ENCODE measurements at places on chromosomes 3 and 15.

DNA sequence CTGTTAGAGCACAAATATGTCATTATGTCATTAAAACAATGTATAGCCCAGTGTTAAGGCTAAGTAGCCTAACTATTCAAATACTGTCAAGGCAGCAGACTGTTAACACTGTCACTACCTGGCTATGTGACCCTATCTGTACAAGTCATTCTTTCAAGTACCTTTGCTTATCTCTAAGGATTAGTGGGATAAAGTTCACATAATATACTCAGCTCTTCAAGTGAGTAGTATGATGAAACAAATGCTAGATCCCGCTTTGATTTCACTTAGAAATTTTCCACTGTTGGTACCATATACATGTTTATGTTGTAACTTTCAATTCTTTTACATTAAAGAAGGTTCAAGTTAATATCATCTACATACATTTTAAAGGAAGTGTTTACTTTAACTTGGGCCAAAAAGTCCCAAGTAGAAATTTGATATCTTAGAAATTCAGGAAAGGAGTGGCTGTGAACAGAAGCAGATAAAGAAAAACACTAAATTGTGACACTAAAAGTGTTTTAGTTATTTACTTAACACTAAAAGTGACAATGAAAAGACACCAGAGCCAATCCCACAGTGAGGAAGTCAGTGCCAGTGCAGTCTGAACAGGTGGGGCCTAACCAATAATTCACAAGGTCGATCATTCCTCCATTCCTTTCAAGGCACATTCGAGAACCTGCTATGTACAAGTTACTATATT lies 4.8 kb upstream of the RFX7 start:
- peaks cover 6% of the 10 kb centered on the region for H3K27me3 ChIP-seq
- H3K36me3 ChIP-seq: no peaks in the 10 kb centered on the region
- peaks cover 20% of the 10 kb centered on the region for H3K4me1 ChIP-seq
- H3K27ac ChIP-seq: no peak overlapping the region
- H3K4me3 ChIP-seq: no peak overlapping the region

DNA sequence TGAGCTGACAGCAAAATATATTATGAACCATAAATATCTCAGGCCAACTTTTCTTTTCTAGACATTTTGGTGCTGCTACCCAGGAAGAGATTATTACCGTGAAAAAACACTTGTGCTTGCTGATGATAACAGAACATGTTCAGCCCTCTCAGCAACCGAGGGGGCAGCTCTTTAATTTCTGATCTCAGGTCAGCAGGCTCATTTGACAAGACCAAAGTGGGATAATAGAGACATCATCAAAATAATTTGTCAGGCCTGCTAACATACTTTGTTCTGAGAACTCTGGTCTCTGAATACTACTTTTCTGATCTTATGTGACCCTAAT lies 645.9 kb upstream of the KCNMB2 start:
- no peaks in the 10 kb centered on the region for H3K36me3 ChIP-seq
- no peak overlapping the region for H3K27ac ChIP-seq
- H3K4me3 ChIP-seq: no peak overlapping the region
- peaks cover 15% of the 10 kb centered on the region for H3K4me1 ChIP-seq

- no peak overlapping the region for H3K27ac ChIP-seq
- H3K36me3 ChIP-seq: no peaks in the 10 kb centered on the region
- H3K4me1 ChIP-seq: peaks cover 2% of the 10 kb centered on the region
- no peak overlapping the region for H3K4me3 ChIP-seq
Measured at GRCh38 chr3:8652324-8652987, 7.9 kb upstream of the SSUH2 start.

- H3K36me3 ChIP-seq: no peaks in the 10 kb centered on the region
- no peak overlapping the region for H3K27ac ChIP-seq
- H3K4me3 ChIP-seq: no peak overlapping the region
- peaks cover 15% of the 10 kb centered on the region for H3K27me3 ChIP-seq
Measured at GRCh38 chr3:140086642-140087041, 151.7 kb downstream of the CLSTN2 start.

DNA sequence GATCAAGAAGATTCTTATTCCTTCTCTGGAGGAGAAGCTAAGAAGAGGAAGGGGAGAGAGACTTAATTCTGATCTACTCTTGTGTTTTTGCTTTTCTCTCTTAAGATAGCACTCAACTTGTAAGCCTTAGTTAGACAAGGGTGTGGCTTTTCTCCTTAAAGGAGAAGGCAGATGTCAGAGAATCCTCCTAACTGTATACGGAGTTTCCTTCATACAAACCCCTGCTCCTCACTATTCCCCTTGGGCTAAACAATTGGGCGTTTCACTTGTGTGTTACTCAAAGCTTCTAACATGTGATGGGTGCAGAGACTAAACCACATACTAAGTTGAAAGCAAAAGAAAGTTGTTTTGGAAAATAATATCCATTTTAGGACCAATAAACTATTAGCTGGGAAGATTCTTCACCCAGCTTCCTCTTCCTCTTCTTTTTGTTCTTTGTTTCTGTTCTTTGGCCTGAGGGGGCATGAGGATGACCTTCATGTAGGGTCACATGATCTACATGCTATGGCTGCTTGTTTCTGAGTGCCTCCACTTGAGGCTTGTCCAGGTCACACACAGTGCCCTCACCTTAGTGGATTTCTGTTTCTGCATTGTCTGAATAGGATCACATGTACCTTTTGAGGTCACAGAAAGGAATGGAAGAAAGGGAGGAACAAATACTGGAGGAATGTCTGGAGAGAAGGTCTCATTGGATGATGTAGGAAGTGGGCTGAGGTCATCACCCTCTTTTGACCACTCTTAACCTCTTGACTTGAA lies 14.6 kb downstream of the SPINK8 start:
- H3K4me3 ChIP-seq: no peak overlapping the region
- H3K36me3 ChIP-seq: no peaks in the 10 kb centered on the region
- no peak for DNase-seq
- H3K27ac ChIP-seq: no peak overlapping the region
- H3K27me3 ChIP-seq: no peaks in the 10 kb centered on the region

GRCh38 chr15:55959744-55960447 lies 33.5 kb downstream of the NEDD4 start:
- H3K27me3 ChIP-seq: no peaks in the 10 kb centered on the region
- no peak overlapping the region for H3K27ac ChIP-seq
- H3K36me3 ChIP-seq: no peaks in the 10 kb centered on the region
- H3K4me1 ChIP-seq: no peaks in the 10 kb centered on the region
- DNase-seq: no peak
- H3K4me3 ChIP-seq: no peak overlapping the region

DNA sequence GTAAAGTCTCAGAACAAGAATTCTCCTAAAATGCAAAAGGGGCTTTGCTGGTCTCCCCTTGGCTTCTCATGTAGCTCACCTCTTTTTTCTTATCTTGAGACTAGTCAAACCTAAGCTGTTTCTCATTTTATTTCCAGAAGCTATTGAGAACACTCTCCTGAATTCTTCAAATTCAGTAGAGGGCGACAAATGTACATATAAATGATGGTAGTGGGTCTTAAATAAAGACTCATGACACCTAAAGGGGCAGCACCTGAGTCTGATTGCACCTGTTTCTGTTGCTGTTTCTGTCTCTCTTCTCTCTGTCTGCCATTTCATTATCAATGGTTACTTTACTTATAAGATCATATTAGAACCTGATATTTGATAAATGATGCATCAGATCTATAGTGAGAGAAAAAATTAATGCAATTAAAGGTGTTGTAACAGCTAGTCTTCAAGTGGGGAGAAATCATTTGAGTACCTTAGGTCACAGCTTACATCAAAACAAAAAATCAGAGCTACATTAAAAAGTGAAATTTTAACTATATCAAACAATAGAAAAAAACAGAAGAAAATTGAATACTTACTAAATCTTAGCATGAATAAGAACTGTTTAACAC lies 7.0 kb downstream of the ADIPOQ start:
- H3K4me3 ChIP-seq: no peak overlapping the region
- H3K36me3 ChIP-seq: no peaks in the 10 kb centered on the region
- no peaks in the 10 kb centered on the region for H3K4me1 ChIP-seq
- H3K27ac ChIP-seq: no peak overlapping the region

- H3K4me1 ChIP-seq: no peaks in the 10 kb centered on the region
- no peaks in the 10 kb centered on the region for H3K36me3 ChIP-seq
- H3K4me3 ChIP-seq: no peak overlapping the region
- peaks cover 5% of the 10 kb centered on the region for H3K27me3 ChIP-seq
- H3K27ac ChIP-seq: no peak overlapping the region
Measured at GRCh38 chr3:27877061-27878013, 155.2 kb upstream of the EOMES start.

GRCh38 chr15:62431817-62432216 lies 266.7 kb upstream of the C2CD4B start:
- H3K27me3 ChIP-seq: no peaks in the 10 kb centered on the region
- peaks cover 46% of the 10 kb centered on the region for H3K4me1 ChIP-seq
- no peak overlapping the region for H3K4me3 ChIP-seq
- H3K27ac ChIP-seq: no peak overlapping the region

DNA sequence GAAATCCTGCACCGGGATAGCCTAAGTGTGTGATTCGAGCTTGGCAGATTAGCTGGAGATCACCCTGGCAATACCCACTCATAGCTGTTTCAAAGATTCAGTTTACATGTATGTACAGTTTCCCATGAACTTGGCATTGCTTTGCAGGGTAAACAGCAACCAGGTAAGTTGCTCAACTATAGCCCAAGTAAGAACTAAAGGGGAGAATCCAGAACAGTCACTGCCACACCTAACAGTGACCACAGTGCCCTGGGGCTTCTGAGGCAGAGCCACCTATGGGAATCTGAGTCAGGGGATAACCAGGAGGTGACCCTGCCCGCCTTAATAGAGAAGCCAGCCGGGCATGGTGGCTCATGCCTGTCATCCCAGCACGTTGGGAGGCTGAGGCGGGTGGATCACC lies 15.9 kb downstream of the CDAN1 start:
- no peak for DNase-seq
- H3K27me3 ChIP-seq: no peaks in the 10 kb centered on the region
- no peak overlapping the region for H3K4me3 ChIP-seq
- peaks cover 91% of the 10 kb centered on the region for H3K36me3 ChIP-seq

DNA sequence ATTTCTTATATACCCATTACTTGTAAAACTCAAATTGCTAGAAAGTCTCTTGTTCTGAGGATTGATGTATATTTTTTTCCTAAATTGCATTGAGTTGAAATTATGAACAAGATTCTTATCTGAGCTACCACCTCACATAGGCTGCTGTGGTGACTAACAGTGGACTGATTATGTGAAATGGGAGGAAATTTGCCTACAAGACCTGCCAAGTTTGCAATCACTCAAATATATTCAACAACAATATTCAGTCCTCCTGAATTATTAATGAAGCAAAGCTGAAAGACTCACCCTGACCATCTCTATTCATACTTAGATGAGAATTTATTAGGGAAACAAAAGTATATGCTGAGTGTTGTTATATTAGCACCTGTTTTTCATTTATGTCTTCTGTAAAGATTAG lies 412.6 kb upstream of the SEMA6D start:
- DNase-seq: no peak
- H3K27me3 ChIP-seq: no peaks in the 10 kb centered on the region
- no peak overlapping the region for H3K4me3 ChIP-seq
- no peaks in the 10 kb centered on the region for H3K4me1 ChIP-seq

- no peak for DNase-seq
- H3K4me1 ChIP-seq: no peaks in the 10 kb centered on the region
- H3K4me3 ChIP-seq: no peak overlapping the region
- no peaks in the 10 kb centered on the region for H3K36me3 ChIP-seq
- H3K27ac ChIP-seq: no peak overlapping the region
Measured at GRCh38 chr15:94370206-94370935, 139.0 kb downstream of the MCTP2 start.

DNA sequence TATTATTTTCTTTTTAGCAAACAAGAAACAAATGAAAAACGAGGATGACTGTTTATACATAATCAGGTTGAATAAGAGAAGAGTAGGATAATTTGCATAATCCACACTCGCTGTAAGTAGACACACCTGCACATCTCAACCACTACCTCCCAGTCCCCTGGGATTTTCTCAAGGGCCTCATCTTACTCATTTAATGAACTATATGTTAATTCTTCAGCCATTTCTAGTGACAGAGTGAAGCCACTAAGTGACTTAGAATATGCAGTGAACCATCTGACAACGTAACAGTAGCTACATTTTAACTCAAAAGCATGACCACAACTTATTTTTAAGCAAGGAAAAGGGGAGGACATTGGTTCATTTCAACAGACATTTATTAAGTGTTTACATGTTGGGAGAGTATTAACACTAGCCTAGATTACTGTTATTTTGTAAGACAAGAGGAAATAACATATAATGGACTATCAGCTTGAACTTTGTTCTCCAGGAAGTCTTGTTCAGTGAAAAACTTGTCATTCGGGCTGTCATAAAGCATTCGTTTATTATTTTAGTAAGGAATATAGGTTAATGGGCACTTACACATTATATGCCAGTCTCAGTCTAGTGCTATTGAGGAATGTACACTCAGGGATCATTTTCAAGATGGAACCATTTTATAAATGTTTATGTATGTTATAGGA lies 173.0 kb upstream of the ROBO2 start:
- no peaks in the 10 kb centered on the region for H3K27me3 ChIP-seq
- H3K36me3 ChIP-seq: no peaks in the 10 kb centered on the region
- no peaks in the 10 kb centered on the region for H3K4me1 ChIP-seq
- no peak overlapping the region for H3K27ac ChIP-seq
- DNase-seq: no peak

- no peak overlapping the region for H3K4me3 ChIP-seq
- no peak for DNase-seq
- no peaks in the 10 kb centered on the region for H3K36me3 ChIP-seq
- no peaks in the 10 kb centered on the region for H3K27me3 ChIP-seq
- no peaks in the 10 kb centered on the region for H3K4me1 ChIP-seq
- no peak overlapping the region for H3K27ac ChIP-seq
Measured at GRCh38 chr3:179860275-179861107, 176.2 kb downstream of the PEX5L start.

GRCh38 chr15:38274135-38274534 lies 21.5 kb downstream of the SPRED1 start:
- H3K27ac ChIP-seq: no peak overlapping the region
- H3K36me3 ChIP-seq: no peaks in the 10 kb centered on the region
- H3K4me1 ChIP-seq: peaks cover 28% of the 10 kb centered on the region
- DNase-seq: no peak

DNA sequence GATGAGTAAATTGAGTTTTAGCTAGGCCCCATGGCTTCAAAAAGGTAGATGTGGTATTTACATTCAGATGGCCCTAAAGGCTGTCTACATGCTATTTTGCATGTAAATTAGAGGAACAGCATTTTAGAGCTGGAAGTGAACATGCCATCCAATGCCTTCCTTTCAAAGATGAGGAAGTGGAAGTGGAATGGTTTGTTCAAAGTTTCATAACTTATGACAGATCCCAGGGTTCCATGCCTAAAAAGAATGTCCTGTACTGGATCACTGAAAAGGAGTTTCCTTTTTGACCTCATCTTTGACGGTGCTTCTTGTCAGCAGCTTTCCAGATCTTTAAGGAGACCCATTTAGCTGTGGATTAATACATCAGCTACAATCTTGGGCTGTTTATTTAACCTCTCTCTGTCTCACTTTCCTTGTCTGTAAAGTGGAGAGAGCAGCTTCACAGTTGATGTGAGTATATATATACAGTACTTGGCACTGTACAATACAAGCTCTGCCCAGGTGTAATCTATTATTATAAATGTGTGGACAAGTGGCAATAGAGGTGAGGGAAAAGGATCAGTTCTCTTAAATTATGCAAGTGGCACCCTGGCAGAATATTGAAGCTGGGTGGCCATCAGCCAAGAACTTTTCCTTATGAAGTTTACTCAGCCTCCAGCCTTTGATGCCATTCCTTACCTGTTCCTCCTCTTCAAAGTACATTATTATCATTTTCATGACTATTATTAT lies 68.7 kb upstream of the GOLGA8B start:
- DNase-seq: no peak
- no peak overlapping the region for H3K27ac ChIP-seq
- peaks cover 14% of the 10 kb centered on the region for H3K27me3 ChIP-seq

Measured in left ventricle myocardium inferior (tissue), 1 donor.